ENCODE measurements at places on chromosomes 2 and 18. TPM values are rescaled to one million over a fixed set of nuclear protein-coding genes. Genes with fewer than 3 reads are reported as not detected.

GRCh38 chr2:160294889-160295288 lies 94.8 kb upstream of the ITGB6 start:
- DNase-seq: no peak

- no peak for DNase-seq
Measured at GRCh38 chr2:208311321-208311720, 45.3 kb downstream of the PIKFYVE start.

DNA sequence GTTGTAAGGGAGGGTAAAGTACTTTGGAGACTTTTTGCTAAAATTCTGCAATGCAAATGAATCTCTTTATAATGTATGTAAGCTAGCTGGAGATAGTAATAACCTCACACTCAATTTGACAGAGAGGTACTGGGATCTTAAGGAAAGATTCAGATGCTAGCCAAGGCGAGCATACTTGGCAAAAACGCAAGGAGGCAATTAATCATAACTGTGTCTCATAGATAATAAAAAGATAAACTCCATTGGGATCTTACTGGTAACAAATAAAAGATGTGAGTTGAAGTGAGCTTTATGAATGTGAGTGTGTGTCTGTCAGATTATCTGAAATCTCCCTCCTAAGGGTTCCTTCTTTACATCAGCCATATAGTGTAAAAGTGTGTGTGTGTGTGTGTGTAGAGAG lies 533.0 kb downstream of the TMX3 start:
- DNase-seq: peak; percentile 65

The RFX8 gene
- total RNA-seq: 1.7 TPM

DNA sequence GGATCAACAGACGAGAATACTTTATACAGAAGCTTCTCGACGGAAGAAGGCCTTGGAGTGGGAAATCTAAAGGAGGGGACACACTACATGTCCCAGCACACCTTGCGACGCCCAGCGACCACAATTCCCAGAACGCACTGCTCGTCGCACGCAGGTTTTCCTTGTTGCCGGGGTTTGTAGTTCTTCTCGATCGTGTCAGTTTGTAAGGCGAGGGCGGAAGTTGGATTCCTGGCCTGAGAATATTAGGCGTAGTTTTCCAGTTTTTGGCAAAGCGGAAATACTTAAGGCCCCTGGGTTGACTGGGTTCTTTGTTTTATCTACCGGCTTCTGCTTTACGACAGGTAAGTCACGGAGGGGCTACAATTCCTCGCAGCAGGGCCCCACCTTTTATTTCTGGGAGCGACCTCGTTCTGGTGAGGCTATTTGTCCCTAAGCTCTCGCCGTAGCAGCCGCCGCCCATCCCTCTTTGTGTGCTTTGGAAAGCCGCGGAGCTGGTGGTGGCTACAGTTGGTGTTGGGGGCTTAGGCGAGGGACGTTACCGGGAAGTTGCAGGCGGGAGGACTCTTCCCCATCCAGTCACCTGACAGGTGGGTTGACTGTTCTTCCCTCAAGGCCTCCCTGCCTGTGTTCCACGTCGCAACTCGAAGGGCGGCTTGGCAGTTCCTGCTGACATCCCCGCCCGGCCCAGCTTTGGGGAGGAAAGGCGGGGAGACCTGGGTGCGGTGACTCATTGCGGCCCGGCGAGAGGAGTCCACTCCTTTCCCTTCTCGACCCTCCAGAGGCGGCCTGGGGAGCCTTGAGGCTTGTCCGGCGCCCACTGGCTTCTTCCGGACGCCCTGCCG lies at the start of gene DYNC1I2:
Gene DYNC1I2, plus strand, starts transcription at position 183 of the 842 bp plus-strand sequence. CDS start 2,687 bp downstream, outside the sequence.
- peak; percentile 94 for DNase-seq

GRCh38 chr2:70201831-70202230 lies 11.0 kb upstream of the C2orf42 start:
- no peak for DNase-seq

The MYO7B gene
- total RNA-seq: not detected

The SMAD2 gene
- total RNA-seq: 33.2 TPM

GRCh38 chr2:1207962-1208510 lies 205.2 kb upstream of the TPO start:
- no peak for DNase-seq

DNA sequence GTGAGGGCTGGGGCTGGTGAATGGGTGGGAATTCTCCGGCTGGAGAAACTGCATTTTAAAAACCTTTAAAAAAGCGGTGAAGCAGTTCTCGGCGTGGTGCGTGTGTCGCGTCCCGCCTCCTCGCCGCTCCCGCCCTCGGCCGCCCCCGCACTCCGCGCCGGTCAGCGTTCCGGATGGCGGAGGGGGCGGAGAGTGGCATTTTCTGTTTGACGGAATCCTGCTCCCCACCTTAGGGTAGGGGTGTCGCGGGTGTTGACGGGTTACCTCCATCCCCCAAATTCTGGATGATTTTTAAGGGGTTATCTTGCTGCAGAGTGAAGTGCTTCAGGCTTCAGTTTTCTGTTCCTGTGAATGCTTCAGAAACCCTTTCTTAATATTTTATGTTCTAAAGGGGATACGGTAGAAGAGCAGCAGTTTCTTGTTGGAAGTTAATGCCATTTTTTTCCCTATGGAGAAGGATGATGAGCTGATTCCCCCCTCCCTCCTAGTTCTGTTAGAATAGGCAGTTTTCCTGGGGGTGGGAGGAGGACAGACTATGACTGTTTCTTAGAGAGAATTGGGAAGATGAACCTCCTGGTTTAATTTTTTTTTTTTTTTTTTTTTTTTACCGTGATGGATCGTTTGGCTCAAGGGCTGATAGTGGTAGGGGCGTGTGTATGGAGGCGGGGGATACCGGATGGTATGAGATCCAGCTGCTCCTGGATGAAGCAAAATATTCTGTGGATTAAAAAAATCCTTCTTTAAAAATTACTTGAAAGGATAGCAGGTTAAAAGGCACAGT lies 756 bp downstream of the ABI2 start:
- peak; percentile 30 for DNase-seq

- DNase-seq: peak; percentile 68
Measured at GRCh38 chr2:41914936-41915335, 132.9 kb upstream of the PKDCC start.

GRCh38 chr18:11074889-11075288 lies 74.5 kb downstream of the PIEZO2 start:
- DNase-seq: peak; percentile 37

DNA sequence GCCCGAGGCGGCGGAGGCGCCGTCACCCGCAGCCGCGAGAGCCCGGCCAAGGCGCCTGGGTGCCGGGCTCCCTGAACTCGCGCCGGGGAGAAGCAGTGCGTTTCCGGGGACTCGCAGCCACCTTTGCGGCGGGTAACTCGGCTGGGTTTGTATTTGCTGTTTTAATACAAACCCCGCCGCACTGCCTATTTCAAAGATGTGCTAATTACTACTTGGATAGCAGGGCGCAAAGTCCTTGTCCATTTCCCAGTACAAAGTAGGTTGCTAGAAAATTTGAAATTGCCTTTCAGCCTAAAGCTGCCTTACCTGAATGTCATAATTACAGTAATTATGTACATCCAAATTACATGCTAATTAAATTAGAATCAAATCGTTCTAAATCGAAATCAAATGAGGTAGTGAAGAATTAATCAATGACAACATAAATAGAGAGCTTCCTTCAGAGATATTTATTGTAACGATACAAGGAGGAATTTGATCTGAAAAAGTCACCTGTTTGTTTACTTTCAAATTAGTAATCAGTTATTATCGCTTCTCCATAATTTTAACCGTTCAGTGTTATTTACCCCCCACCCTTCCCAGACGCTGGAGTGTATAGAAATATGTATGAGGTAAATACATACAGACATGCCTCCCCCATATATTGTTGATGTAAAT lies 8.1 kb downstream of the SP9 start:
- no peak for DNase-seq

DNA sequence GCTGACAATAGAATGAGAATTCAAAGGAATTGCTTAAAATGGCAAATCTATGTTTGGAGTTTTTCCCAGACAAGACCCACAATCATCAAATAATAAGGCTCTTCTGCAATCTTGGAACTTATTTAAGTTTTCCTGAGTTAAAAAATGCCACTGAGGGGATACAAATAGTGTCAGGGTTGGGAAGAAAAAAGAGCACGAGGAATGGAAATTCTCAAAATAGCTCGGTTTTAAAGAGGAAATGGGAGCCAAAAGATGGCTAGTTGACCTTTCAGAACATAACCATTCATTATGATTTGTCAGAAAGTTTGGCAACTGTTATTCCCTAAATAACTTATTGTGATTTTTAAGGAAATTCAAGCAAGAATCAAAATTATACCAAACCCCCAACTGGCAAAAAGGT lies 127.7 kb downstream of the RAPGEF4 start:
- DNase-seq: no peak

The TFCP2L1 gene
- not detected for total RNA-seq

DNA sequence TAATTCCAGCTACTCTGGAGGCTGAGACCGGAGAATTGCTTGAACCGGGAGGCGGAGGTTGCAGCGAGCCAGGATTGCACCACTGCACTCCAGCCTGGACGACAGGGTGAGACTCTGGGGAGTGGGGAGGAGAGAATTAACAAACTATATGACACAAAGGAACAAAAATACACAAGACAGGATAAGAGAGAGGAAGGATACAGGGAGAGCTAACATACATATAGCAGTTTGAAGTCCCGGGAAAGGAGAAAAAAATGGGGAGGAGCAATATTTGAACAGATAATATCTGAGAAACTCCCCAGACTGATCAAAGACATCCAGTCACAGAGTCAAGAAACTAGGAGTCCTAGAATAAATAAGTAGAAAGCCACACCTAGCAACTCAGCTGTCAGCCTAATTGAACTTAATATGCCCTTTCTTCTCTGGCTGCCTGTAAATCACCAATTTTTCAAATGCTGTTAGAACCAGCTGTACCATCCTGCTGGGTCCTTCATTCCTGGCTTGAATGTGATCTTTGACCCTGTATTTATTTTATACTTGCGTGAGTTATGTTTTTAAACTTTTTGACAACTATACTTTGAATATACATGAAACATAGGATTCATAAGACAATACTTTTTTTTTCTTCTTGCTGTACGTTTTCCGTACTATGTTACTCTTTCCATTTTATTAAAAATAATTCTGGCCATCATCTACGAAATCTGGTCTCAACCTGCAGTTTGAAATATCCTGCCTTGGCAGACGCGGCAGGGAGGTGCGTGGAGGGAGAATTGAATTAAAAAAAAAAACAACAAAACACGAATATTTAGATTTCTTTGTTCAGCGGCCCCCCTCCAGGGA lies 876 bp upstream of the CYP27A1 start:
- DNase-seq: no peak

The ANTXR1 gene
- total RNA-seq: 206 TPM

DNA sequence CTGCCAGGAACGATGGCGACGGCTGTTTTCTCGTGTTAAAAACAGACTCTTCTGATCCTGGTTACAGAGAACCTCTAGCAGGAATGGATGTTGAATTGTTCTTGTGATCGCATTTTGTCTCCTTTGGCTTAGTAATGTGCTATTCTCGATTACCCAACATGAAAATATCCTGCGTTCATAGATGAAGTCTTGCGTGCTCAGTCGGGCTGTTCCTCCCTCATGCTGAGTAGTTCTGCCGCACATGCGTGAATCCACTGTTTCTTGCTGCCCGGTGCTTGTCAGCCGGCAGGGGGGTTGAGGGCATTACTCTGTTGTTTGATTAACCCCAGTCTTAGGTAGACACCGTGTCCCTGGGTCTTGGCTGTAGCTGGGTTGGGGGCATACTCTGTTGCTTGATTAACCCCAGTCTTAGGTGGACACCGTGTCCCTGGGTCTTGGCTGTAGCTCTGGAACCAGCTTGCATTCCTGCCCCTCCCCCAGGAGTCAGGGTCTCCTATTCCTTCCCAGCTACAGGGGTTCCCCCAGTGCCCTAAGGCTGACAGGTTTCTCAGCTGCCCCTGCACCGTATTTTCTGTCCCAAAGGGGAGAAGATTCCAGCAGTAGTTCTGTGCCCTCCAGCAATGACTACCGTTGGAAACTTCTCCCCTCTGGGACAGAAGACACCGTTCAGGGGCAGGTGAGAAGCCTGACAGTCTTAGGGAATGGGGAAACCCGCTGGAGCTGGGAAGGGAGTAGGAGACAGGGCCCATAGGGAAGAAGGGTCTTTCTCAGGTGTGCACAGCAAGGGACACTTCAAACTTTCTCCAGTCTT lies 22.1 kb upstream of the ASB1 start:
- no peak for DNase-seq

The DUSP28 gene
- 3.5 TPM for total RNA-seq

DNA sequence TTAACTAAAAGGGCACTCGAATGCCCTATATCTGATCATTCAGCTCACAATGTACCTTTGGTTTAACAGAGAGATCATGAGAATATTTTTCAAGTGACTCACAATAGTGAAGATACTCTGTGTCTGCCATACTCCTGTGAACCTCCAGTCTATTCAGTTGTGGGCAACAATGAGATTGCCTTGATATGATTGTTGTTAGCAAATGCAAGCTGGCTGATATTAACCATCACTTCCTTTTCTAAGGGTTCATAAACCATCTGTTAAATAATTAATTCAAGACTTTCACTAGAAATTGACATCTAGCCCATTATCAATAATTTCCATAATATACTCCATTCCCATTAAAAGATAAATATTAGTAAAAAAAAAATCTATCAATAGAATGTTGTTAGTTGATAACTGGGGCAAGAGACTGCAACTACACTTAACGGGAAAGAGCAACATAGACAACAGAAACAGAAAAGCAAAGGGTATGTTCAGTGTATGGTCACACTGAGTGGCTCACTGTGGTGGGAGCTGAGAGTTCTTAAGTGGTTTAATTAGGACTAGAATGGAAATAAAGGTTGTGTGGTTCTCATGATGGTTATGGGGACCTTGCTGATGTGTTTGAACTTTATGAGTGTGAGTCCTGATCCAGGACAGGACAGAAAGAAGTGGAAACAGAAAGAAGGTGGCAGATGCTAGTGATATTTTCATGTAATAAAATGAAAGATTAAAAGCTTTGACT lies 11.9 kb downstream of the IL18RAP start:
- no peak for DNase-seq

DNA sequence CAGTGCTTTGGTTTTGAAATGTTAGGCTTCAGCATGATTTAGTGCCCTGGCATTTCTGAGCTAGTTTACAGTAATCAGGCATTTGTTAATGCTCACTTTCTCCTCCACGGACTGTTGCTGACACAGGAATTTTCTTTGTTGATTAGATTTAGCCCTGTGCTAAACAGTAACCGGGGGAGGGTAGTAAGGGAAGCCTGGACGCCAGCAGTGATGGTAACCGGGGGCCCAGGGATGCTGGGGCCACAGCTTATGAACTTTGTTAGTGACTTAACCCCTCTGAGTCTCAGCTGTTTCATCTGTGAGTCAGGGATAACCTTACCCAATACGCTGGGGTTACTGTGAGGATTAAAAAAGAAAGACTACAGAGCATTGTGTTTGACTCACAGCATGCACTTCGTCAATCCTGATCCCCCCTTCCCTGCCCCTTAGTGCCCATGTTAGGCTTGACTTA lies 33.5 kb downstream of the KLHL29 start:
- peak; percentile 84 for DNase-seq

The IL18R1 gene
- 0.64 TPM for total RNA-seq

- DNase-seq: no peak
Measured at GRCh38 chr2:35220461-35220860, 1135.1 kb upstream of the CRIM1 start.

- DNase-seq: no peak
Measured at GRCh38 chr2:85066006-85066740, 67.0 kb upstream of the TCF7L1 start.

The RGPD3 gene
- total RNA-seq: 0.32 TPM

GRCh38 chr2:3223080-3223923 lies 154.3 kb downstream of the EIPR1 start:
- peak; percentile 50 for DNase-seq

All from fibroblast of villous mesenchyme (primary cell).